Placental pericyte (primary cell): ENCODE measurements at places on chromosomes 16 and 17. TPM values are rescaled to one million over a fixed set of nuclear protein-coding genes. Genes with fewer than 3 reads are reported as not detected.

The SLFN12L gene
- total RNA-seq = not detected in 2 replicates

The C16orf92 gene
- not detected in 2 replicates for total RNA-seq

The AOC2 gene
- total RNA-seq = 0.44 and 0.72 TPM in 2 replicates

The HOXB9 gene
- 0.22 TPM in 1 of 2 replicates, not detected in the other for total RNA-seq
